ENCODE measurements at places on chromosomes 5 and 9. TPM values are rescaled to one million over a fixed set of nuclear protein-coding genes. Genes with fewer than 3 reads are reported as not detected.

Gene MIER3
- total RNA-seq: 26.7 TPM

Gene ARID3C
- not detected for total RNA-seq

Gene LRRC19
- total RNA-seq: not detected

Gene C8G
- not detected for total RNA-seq

Gene GMCL2
- total RNA-seq: not detected

Gene SHOC1
- not detected for total RNA-seq

GRCh38 chr5:2697446-2698200 lies 53.9 kb downstream of the IRX2 start:
- no peak for DNase-seq

- DNase-seq: peak; percentile 30
Measured at GRCh38 chr5:150352244-150353031, 5.1 kb upstream of the TCOF1 start.

- DNase-seq: no peak
Measured at GRCh38 chr5:67337751-67338150, 141.2 kb upstream of the CD180 start.

DNA sequence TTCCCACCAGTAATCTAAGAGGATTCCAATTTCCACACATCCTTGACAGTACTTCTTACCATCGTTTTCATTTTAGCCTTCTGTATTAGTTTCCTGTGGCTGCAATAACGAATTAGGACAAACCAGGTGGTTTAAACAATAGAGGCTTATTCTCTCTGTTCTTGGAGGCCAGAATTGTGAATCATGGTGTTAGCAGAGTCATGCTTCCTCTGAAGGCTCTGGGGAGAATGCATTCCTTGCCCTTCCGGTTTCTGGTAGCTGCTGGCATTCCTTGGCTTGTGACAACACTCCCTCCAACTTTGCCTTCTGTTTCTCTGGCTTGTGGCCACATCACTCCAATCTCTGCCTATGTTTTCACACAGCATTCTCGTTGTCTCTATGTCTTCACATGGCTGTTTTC lies 23.5 kb downstream of the RIGI start:
- peak; percentile 79 for DNase-seq

GRCh38 chr5:149406203-149406978 lies 27.3 kb upstream of the IL17B start:
- peak; percentile 94 for DNase-seq

DNA sequence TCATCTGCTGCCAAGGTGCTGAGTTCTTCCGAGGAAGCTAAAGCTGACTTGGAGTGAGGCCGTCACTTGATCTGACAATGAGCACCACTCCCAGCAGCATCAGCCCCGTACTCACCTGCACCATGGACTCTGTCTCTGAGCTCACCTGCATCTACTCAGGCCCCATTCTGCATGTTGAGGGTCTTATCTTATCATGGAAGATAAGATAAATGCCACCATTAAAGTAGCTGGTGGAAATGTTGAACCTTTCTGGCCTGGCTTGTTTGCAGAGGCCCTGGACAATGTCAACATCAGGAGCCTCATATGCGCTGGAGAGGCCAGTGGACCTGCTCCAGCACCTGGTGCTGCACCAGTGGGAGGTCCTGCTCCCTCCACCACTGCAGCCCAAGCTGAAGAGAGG lies 35.0 kb upstream of the HMGCS1 start:
- no peak for DNase-seq
